Suppressor macrophage (primary cell): ENCODE measurements at places on chromosomes 5 and 9.

DNA sequence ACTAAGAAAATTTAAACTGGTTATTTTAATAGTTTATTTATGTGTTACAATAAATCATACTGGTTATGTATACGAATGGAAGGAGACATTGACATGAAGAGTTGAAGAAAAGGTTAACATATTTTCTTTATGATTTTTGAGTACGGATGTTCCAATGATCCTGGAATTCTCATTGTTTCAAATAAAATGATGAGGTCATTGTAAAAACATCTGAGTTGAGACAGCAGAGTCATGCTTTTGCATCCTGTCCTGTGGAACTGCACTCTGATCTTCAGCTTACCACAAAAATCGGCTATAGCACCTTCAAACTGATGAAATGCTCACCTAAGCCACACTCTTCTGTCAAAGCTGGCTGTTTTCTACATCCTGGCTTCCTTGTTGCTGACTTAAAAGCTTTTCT is 67.8 kb downstream of the PTCD2 start:
- no peak for DNase-seq

GRCh38 chr5:14229734-14230133 is 86.6 kb downstream of the TRIO start:
- DNase-seq: no peak

GRCh38 chr9:6270896-6271295 is 55.3 kb downstream of the IL33 start:
- no peak for DNase-seq

DNA sequence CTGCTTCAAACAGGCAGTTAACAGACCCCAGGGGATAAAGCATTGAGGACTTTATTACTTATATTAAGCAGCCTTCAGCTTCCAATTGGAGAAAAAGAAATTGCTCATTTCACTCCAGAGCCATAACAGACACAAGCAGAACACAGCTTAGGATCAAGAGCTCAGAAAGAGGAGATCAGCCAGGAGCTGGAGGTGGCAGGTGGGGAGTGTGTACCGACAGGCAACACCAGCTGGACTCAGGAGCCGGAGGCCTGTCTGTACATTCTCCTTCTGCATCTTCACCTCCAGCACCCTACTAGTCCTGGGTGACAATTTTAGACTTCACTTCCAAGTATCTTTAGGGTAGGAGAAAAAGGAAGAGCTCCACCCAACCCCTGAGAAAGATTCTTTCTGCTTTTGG is 35.8 kb downstream of the NRG2 start:
- no peak for DNase-seq

DNA sequence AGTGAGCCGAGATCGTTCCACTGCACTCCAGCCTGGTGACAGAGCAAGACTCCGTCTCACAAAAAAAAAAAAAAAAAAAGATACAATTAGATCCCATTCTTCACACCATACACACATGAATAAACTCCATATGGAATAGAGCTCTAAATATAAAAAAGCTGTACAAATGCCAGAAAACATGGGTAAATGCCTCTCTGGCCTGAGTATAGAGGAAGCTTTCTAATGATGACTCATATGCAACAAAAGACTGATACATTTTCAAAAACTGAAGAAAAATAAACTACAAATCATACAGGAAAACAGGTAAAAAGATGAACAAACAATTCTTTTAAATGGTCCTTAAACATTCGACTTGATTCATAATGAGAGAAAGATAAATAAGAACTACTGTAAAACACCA is 8.6 kb downstream of the ZFP62 start:
- no peak for DNase-seq

DNA sequence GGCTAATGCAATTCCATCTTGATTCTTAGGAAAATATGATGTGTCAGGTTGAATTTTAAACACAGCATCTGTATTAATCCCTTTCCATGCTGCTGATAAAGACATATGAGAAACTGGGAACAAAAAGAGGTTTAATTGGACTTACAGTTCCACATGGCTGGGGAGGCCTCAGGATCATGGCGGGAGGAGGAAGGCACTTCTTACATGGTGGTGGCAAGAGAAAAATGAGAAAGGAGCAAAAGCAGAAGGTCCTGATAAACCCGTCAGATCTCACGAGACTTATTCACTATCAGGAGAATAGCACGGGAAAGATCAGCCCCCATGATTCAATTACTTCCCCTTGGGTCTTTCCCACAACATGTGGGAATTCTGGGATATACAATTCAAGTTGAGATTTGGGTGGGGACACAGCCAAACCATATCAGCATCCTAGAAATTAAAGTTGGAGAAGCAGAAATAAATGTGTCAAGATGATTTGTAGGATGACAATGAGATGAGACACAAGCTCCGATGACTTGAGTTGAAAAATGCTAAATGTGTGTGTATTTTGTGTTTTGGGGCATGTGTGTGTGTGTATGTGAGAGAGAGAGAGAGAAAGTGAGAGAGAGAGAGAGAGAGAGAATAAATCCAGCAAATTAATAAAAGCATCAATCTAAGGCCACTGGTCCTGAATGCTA is 48.5 kb upstream of the ANKRD55 start:
- no peak for DNase-seq

DNA sequence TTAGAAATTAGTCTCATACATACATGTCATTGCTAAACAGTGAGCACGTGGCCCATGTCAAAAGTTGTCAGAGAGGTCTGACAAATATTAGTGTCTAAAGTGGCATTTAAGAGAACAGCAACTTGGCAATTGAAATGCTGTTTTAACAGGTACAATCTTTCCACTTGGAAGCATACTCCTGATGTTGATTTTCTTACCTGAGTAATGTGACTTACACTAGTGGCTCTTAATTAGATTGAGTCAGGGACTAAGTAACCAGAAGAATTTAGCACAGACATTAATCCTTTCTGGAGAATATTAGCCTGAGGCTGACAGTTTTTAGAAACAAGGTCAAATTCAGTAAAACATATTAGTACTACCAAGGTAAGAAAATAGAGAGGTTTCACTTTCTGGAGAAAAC is 357.0 kb upstream of the ZNF608 start:
- DNase-seq: no peak

DNA sequence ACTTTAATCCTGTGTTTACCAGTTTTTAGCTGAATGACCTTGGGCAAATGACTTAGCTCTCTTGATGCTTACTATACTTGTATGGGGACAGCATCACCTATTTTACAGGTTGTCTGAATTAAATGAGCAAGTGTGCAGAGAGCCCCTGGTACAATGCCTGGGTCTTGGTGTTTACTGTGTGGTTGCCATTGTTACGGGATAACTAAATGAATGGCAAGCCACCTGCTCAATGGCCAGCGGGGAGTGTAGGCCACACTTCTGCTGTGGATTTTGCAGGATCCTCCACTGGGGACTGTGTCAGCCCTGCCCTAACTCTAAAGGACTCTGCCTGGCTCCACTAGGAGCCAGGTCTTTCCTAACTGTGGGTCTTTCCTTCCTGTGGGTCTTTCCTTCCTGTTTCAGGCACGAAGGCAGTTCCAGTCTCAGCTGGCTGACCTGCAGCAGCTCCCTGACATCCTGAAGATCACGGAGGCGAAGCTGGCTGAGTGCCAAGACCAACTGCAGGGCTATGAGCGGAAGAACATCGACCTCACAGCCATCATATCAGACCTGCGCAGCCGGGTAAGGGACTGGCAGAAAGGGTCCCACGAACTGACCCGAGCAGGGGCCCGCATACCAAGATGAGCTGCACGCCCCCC is 10.3 kb upstream of the GLE1 start:
- peak; percentile 73 for DNase-seq

DNA sequence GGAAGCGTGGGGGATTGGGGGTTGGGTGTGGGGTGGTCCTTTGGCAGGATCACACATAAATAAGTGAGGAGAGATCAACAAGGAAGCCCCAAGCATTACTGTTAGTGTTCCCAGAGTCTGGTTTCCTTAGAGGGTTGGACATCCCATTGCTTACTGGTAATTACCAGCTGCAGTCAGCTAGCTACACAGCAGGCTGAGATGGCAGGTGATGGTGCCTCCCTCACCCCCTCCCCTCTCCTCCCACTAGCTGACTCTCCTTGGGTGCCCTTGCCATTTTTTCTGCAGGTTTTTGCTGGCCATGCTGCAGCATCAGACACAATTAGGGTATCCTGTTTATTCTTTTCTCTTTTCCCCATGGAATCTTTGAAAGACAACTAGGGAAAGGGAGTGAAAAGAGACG is 107.5 kb upstream of the TLR4 start:
- no peak for DNase-seq

DNA sequence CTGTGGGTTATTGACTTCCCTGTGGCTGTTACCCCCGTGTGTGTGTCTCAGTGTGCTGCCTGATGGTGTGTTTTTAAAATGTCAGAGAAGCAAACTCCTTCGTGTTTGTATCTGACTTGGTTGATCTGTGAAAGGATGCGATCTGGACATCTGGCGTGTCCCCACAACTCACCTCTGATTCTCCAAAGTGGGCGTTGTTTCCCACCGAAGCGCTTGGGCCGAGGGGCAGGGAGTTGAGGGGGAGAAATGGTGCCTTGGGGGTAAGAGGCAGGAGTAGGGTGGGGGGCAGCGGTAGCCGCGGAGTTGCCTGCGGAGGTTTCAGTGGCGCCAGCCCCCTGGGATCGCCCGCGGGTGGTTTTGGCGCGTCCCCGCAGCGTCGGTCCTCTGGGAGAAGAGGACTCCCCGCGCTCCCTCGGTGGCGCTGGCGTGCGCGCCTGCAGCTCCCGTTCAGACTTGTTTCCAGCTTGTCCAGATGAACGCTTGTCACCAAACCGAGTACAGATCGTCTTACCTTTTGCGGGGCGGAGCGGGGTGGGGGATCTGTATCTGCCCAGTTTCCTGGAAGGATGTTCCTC is 1.1 kb downstream of the MAST4 start:
- DNase-seq: peak; percentile 8

DNA sequence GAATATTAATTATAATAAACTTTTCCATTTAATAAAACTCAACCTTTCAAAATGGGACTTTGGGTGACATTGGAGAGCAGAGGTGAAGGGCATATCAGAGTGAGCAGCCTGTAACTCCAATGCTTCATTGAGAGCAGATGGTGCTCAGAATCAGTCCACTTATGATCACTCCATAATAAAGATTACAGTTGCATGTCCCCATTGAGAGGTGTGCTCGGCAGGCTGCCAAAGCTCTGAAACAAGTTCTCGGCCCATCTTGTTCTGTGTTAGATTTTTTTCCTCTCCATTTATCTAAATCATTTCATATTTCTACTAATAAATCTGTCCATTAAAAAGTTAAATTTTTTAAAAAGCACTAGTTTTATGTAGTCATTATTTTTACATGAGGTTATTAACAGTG is 1786.4 kb upstream of the WWC1 start:
- DNase-seq: no peak

GRCh38 chr9:13264788-13265187 is 14.7 kb downstream of the MPDZ start:
- DNase-seq: no peak

- peak; percentile 0 for DNase-seq
Observed at GRCh38 chr5:150574818-150575547, 65.5 kb upstream of the SYNPO start.

DNA sequence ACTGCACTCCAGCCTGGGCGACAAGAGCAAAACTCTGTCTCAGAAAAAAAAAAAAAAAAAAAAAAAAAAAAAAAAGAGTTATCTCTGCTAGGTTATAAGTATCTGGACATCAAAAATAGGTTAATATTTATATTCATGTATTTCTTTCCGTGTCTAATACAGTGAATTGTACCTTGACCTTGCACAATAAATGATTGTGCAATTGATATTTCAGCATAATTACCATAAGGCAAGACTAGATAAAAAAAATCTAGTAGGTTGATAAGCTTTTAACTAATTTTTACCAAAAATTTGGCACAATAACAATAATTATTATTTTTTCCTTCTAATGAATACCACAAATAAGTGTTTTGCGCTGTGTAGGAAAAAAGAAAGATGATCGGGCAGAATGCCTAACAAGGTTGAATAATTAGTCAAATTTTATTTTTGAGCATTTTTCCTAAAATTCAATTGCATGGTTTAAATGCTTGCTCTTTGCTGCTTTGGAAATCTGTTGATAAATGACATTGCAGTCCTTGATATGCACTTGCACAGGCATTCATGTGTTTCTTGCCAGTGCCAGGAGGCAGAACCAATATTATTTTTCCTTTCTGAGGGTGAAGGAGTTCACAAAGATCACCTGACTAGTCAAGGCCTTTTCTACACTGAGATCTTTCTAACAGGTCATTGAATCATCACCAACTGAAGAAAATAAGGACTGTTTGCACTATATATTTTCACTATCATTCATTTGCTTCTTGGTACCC is 127.5 kb downstream of the ARRDC3 start:
- DNase-seq: no peak

- no peak for DNase-seq
Observed at GRCh38 chr5:73419465-73420390, 28.8 kb downstream of the FOXD1 start.

GRCh38 chr5:76180814-76181805 is 97.9 kb downstream of the SV2C start:
- DNase-seq: peak; percentile 37

- DNase-seq: no peak
Observed at GRCh38 chr5:134784946-134785620, 26.5 kb downstream of the DDX46 start.

DNA sequence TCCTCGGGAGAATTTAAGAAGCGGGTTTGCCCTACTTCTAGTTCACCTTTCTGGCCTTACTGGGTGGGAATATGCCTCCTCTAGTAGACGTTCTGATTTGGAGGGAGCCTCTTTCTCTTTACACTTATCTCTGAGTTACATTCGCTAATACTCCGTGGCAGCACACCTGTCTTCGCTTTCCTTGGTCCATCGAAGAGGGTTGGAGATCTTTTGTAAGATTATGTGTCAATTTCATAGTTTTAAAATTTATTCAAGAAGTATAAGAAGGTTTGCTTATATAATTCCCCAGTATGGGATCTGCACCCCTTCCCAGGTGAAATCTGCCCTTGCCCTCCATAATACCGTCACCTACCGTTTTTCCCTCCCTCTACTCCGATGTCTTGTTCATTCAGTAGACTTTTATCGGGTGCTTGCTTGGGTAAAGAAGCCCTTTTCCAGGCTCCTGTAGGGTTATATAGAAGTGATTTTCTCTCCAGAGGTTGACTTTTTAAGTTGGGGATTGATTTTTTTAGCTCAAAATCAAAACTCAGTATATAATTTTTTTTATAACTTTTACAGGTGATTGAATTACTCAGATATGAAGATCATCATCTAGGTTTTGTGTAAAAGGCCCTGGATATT is 1.1 kb downstream of the GPBP1 start:
- DNase-seq: no peak

DNA sequence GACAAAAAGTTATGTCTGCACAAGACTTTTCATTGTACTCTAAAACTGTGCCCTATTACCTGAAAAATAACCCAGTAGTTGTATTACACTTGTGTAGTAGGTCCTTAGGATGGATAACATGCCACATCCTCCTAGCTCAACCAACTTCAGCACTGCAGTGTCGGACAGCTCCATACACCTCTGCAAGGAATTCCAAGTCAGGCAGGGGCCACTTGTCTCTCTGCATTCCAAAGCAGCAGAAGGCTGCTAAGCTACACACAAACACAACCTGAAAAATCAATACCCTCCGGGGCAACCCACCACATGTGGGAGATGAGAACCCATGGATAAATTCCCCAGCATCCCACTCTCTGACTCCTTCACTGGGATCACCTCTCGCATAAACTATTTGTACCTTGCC is 50.2 kb downstream of the MED10 start:
- peak; percentile 27 for DNase-seq

- DNase-seq: no peak
Observed at GRCh38 chr5:131481569-131481968, 153.5 kb downstream of the RAPGEF6 start.
